Tibial nerve (tissue), 4 donors: ENCODE measurements at places on chromosomes 13 and 19.

DNA sequence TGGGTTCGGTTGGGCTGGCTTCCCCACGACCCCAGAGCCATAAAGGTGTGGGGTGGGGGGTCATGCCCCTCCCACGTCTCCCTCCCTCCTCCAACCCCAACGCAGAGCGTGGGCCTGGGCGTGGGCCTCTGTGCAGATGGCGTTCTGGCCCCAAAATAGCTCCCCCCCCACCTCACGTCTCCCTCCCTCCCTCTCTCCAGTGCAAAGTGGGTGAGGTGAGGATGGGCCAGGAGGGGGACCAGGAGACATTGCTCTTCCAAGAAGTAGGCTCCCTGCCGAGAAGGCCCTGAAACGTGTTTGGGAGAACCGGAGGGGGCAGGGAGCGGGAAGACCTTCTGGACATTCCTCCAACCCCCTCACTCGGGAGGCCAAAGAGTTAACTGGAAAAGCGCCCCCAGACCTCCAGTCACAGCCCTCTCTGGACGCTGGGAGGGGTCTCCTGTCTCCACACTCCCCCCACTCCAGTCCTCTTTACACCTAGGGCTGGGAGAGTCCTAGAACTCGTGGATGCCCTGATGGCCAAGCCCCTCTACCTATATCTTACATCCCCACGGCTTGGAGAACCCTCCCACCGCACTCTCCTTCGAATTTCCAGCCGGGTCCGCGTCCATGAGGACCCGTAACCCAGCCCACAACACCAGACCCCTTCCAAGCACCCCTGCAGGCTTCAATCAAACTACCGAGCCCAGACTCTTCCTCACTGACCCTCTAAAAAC is 855 bp downstream of the UNC13A start:
- no peak for DNase-seq

DNA sequence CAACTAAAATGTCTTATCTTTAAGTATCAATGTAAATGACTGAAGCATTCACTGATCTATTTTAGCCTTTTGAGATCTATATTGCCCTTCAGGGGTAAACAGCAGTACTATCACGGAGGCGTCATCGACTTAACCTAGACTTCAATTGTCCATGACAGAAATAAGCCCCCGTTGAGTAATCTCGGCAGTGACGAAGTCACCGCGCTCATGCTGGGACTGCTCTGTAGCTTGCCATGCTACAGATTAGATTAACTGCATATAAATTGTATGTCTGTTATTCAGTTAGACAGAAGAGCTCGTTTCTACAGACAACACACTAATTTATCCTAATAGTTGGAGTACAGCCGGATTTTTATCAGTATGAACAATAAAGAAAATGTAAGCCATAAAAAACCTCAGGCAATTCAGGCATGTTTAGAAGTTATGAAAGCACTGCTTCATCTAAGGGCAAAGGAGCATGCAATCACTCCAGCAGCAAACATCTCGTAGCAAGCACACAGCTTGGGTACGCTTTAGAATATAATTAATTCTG is 56.6 kb downstream of the TUBGCP3 start:
- DNase-seq: no peak

GRCh38 chr19:16886305-16886880 is 2.4 kb upstream of the F2RL3 start:
- peak; percentile 11 for DNase-seq

DNA sequence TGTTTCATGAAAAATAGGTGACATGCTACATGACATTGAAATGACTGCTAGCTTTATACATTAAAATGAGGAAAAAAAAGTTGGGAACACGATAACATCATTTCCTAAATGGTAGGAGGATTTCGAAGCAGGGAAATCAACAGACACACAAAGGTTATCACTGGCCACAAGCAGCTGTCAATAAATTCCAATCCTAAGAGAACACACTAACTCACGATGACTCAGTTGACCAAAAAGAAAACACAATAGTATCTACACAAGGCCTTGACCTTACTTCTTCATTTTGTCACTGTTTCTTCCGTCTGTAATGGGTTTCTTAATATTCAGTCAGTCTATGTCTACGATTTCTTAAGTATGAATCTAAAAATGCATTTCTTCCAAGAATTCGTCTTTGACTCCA is 36.5 kb downstream of the STARD13 start:
- DNase-seq: no peak

DNA sequence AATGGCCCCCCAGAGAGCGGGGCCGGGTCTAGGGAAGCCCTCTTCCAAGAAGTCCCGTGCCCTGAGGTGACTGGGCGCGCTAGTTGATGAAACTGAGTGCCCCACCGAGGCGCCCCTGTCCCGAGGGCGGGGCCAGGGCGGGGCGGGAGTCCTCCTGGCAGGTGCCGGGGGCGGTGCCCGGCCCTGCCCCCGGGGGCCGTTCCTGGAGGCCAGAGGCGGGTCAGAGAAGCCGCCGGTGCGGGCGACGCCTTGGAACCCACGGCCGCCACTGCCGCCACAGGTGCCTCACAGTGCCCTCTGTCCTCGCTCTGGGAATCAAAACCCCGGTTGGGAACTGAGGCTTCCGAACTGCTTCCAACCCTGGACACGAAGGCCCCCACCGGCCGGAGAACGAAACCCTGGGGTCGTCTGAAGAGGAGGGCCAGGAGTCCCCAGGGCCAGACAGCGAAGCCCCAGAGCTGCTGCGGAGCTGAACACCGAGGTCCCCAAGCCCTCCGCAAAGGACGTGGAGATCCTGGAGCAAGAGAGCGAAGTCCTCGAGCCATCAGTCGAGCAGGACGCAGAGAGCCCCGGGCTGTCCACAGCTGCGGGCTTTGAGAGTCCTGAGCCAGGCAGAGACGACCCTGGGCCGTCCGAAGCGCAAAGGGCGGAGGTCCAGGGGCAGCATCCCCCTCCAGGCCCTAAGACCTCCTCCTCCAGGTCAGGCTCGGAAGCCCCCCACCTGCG is at the start of gene MISP3:
TSS of gene MISP3 (plus strand) at position 252 of the 726 bp plus-strand sequence. CDS start 524 bp downstream, outside the sequence.
- no peak for DNase-seq

DNA sequence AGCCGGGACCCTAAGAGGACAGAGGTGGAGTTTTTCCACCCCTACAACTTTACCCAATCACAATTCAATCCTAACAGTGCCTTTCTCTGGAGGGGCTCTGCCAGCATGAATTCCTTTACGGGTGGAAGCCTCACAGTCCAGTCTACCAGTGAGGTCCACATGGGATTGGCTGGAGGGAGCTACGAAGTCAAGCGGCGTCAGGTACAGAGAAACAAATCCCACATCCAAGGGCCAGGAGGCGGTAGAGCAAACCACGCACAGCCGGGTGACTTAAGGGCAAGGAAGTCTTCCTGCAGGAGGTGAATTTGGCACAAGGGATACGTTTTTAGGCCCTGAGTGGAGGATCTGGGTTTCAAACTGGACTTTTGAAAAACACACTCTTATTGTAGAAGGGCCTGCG is 199.6 kb downstream of the UQCRFS1 start:
- no peak for DNase-seq

DNA sequence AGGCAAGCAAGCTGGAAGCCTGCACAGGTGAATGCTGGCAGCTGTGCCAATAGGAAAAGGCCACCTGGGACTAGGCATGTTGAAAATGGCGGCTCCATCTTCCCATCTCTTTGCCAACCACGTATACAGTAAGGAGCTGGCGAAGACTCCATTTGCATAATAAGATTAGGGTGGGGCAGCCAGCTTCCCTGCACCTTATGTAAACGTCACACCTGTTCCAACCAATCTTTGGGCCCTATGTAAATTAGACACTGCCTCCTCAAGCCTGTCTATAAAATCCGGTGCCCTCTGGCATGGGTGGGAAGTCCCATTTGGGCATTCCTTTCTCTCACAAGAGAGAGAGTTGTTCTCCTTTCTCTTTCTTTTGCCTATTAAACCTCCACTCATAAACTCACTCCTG is 16.8 kb downstream of the ADGRE2 start:
- no peak for DNase-seq

- no peak for DNase-seq
Measured at GRCh38 chr13:112102243-112102642, 35.3 kb downstream of the SOX1 start.

GRCh38 chr13:79030513-79030912 is 371.6 kb upstream of the OBI1 start:
- no peak for DNase-seq

DNA sequence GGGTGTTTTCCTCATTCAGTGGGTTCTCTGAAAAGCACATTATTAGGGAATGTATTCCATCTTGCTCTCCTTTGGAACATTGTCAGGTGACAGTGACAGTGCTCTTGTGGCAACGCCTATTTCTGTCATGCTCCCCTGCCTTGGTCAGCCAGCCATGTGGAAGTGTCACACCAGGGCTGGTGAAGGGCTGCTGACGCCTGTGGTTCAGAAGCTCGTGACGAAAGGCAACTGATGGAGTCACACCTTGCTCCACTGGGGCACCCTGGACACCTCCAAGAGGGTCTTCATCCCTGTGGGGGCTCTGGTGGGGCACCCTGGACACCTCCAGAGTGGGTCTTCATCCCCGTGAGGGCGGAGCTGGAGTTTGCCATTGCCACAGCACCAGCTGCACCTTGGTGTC is 68.9 kb upstream of the GPR183 start:
- no peak for DNase-seq

DNA sequence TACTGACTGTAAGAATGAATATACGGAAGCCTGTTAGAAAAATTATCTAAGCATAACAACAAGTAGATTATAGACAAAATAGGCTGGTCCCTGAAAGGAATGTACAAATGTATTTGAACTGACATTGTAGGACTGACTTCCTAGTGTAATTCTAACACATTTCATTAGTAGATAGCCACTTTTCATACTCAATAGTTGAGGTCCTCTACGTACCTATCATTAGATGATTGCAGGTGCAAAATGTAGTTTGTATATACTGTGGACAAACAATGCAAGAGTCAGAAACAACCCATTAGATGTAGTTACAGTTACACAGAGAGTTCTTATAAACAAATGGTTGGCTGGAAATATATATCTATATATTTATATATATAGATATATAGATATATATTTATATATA is 402.3 kb upstream of the SLITRK6 start:
- no peak for DNase-seq

DNA sequence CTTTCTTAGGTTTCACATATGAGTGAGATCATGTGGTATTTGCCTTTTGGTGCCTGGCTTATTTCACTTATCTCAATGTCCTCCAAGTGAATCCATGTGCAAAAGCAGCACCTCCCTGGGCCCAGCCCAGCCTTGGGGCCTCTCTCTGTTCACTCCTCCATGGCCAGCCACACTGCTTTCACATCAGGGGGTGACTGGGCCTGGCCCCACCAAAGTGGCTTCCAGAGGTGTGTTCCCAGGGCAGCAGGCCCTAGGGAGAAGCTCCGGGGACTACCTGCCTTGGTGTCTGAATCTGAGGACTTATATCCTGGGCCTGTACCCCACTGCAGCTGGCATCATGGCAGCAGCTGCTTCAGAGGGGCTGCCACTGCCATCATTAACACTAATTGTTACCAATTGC is 829.9 kb upstream of the SLITRK5 start:
- no peak for DNase-seq

GRCh38 chr19:35068941-35069634 is 27.6 kb downstream of the HPN start:
- DNase-seq: no peak

GRCh38 chr13:66402066-66402465 is 828.1 kb downstream of the PCDH9 start:
- DNase-seq: no peak

DNA sequence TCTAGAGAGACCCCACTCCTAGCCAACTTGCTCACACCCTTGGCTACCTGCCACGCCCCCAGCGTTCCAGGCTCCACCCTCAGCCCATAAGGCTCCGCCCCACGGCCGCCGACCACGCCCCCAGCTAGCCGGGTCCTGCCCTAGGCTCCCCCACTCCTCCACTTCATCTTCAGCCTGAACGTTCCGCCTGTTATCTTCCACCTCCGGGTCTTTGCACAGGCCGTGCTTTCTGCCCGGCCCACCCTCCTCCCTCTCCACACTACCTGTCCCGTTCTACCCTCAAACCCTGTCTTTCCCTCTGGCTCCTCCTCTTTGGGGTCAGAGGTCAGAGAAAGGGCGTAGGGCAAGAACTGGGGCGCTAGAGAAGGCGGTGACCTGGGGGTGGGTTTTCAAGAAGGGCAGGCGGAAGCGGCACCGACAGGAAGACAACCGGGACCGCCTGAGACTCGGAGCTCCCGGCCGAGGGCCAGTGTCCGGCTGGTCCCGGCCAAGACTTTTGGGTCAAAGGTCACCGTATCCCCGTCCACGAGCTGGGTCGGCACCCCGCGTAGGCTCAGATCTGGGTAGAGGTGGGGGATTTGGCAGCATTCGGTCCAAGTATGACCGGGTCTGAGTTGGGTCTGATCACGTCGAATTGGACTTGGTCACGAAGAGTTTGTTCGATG is 2.2 kb downstream of the PDE4C start:
- DNase-seq: no peak
